Effector CD4-positive, alpha-beta T cell (primary cell): ENCODE measurements at places on chromosomes 12 and 14.

DNA sequence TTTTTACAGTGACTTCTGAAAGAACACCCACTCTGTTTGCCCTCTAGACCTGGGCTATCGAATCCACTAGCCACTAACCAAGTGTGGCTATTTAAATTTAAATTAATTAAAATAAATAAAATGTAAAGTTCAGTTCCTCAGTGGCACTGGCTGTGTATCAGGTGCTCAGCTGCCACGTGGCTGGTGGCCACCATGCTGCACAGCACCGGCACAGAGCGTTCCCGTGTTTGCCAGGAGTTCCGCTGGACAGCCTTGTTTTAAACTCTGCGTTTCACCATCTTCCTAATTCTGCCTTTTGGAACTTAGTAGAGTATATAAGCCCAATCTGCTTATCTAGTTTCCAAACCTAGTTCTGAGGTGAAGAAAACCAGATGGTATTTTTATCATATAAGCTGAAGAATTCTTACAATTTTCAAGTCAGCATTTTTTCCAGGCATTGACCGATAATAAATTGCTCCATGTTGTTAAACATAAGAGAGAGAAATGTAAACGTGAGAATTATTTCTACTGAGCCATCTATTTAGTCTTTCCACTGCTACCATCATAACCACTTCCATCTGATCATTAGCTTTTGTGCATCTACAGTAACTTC, 339.0 kb downstream of the CACNA1C start:
- DNase-seq = no peak

DNA sequence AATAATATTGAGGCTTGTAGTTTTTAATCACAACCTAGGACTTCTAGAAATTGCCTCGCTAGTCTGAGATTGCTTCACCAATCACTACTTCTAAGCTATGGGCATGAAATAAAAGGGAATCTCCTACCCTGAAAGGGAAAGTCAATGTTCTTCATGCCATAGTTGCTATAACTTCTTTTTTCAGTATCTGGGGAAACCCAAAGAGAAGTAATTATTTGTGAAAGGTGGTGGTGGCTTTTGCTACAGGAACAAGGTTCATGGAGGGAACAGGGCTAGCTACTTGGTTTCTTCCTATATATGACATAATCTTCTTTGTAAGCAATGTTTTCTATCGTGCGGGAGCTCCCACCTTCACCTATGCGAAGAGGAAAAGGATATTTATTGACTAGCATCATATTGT, 61.6 kb upstream of the DNM1L start:
- DNase-seq = no peak

GRCh38 chr12:30142301-30142700, 358.6 kb upstream of the TMTC1 start:
- no peak for DNase-seq

- DNase-seq = no peak
Measured at GRCh38 chr14:68553311-68553710, 239.6 kb downstream of the ZFP36L1 start.

DNA sequence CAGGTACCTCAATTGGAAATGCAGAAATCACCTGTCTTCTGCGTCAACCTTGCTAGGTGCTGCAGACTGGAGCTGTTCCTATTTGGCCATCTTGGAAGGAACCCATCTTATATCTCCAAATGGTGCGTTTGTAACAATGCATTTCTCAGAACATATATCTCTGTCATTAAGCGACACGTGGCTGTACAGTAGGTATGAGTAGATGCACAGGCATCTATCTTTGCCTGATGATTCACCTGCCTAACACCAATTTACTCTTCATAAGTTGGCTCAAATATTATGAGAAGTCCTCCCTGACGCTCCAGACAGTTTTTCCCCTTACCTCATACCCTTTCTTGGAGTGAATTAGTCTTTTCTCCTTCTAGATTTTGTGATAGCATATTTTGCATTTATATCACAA, 44.2 kb downstream of the GPR137C start:
- no peak for DNase-seq

- DNase-seq = no peak
Measured at GRCh38 chr12:112236386-112236785, 111.0 kb downstream of the TRAFD1 start.

GRCh38 chr12:6306599-6307220, 3.8 kb upstream of the PLEKHG6 start:
- no peak for DNase-seq

- DNase-seq = no peak
Measured at GRCh38 chr14:90777358-90777757, 38.9 kb downstream of the TTC7B start.

DNA sequence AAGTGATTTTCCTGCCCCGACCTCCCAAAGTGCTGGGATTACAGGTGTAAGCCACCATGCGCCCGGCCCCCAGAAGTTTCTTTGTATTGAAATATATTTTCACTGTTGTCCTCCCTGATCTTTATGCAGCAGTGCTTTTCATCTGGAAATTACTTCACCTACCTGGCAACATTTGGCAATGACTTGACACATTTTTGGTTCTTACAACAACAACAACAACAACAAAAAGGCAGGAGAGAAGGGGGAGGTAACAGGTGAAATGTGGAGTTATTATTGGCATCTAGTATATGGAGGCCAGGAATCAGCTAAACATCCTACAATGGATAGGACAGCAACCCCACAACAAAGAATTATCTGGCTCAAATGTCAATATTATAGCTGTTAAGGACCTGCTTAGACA, 13.9 kb downstream of the FANCM start:
- no peak for DNase-seq

- no peak for DNase-seq
Measured at GRCh38 chr12:121535150-121536053, 45.4 kb downstream of the KDM2B start.

GRCh38 chr14:73630009-73630780, 14.6 kb upstream of the DNAL1 start:
- no peak for DNase-seq

GRCh38 chr12:3755898-3756297, 3.0 kb upstream of the CRACR2A start:
- no peak for DNase-seq

DNA sequence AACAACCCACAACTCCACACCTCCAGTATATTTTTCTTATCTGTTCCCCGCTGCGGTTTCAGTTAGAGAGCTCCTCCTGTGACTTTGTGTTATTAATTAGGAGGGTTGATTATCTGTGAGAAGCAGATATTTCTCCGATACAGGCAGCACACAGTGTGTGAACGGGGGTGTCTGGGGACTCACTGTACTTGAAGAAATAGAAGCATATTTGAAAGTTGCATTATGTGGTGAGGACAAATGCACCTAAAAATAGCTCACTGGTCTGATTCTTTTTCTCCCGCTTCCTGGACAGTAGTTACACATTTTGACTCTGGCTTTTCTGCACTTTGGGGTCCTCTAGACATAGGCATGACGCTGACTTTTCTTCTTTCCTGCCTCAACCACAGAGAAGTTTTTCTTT, 277.7 kb downstream of the VRK1 start:
- DNase-seq = no peak

- no peak for DNase-seq
Measured at GRCh38 chr12:125083072-125083471, 17.8 kb downstream of the AACS start.

GRCh38 chr12:55637467-55637866, 775 bp downstream of the OR10P1 start:
- DNase-seq = no peak

DNA sequence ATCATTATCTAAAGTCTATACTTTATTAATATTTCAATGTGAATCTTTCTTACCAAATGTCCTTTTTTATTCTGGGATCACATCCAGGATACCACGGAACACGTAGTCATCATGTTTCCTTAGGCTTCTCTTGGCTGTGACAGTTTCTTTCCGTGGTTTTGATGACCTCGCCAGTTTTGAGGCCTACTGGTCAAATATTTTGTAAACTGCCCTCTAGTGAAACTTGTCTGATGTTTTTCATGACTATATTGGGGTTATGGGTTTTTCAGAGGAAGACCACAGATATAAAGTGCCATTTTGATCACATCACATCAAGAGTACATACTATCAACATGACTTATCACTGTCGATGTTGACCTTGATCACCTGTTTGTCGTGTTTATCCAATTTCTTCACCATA, 14.1 kb upstream of the SERPINA6 start:
- no peak for DNase-seq

- no peak for DNase-seq
Measured at GRCh38 chr14:101683365-101683764, 78.1 kb upstream of the PPP2R5C start.

- DNase-seq = no peak
Measured at GRCh38 chr14:52998376-52999015, 47.6 kb upstream of the FERMT2 start.

- DNase-seq = no peak
Measured at GRCh38 chr12:83003026-83003425, 316.3 kb downstream of the TMTC2 start.

DNA sequence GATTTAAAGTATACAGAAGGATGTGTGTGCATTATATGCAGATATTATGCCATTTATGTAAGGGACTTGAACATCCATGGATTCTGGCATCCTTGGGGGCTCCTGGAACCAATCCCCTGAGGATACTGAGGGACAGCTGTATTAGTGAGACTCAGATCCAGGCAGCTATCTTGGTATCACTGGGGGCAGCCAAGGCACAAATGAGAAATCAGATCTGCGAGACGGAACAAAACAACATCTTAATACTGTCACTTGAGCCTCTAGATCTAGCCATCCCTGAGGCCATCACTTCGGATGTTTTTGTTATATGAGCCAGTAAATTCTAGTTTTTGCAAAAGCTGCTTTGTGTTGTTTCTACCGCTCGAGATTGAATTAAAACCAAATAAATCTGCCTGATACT, 175.1 kb upstream of the SFSWAP start:
- no peak for DNase-seq

DNA sequence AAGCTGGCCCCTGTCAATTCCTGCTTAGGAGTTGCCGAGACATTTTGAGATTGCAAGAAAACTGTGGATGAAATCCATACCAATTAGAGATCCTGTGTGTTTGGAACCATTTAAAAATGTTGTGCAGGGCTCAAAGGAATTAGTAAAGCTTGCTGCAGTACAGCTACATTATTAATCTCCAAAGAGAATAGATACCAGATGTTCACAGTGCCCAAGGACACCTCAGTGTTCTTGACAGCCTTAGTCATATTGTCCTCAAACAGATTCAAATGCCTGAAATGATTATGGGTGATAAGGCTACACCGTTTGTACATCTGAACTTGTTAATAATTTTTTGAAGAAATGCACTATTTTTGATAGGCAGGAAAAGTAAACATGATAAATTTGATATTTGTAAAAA, 164.6 kb downstream of the MSRB3 start:
- DNase-seq = no peak

DNA sequence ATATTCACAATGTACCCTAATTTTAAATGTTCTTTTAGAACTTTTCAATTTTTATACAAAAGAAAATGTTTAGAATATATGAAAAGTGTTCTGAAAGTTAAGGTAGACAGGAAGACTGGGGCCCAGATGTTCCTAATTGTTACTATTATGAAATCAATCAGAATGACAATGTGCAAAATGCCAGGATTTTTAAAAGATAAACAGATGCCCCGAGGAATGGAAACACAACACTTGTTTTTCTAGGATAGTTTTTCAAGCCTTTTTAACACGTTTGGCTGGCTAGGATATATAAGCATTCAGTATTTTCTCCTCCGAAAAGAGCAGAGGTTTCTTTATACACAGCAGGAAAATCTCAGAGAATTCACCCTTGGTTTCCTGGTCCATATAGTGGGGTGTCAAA, 106.8 kb downstream of the ESR2 start:
- DNase-seq = no peak

DNA sequence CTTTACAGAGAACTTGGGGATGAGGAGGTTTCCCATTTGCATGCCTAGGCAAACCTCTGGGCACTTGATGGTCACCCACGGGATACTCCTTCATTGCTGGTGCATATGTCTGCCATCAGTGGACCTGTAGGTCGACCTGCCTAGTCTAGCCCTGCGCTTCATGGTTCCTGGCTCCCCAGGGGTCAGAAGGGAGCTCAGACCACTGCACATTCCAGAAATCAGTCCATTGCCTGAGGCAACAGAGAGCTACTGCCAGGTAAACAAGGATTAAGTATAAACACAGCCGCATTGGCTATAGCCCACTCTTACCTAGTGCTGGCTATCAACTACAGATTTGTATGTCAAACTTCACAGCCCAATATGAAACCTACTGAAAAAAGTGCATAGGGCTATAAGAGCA, 476.4 kb downstream of the SOX5 start:
- no peak for DNase-seq

GRCh38 chr14:34164162-34164864, 213.4 kb upstream of the EGLN3 start:
- DNase-seq = no peak

DNA sequence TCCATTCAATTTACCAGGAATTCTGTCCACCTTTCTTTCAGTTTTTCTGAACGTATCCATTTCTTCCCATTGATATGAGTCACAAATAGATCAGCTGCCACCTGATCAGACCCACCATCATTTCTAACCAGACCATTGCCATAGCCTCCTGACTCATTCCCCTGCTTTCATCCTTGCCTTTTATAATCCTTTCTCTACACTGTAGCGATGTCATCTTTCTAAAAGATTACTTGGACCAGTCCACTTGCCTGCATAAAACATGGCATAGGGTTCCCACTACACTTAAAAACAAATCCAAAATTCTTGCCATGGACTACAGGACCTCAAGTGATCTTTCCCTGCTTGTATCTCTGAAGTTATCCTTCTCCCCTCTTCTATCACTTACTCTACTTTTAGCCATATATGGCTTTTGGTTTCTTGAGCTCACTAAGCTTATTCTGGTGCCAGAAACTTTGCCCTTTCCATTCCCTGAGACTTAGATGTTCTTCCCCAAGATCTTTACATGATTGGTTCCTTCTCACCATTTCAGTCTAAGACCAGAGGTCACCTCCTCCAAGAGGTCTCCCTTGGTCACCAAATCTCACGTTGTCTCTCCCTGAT, 149.5 kb upstream of the KRR1 start:
- no peak for DNase-seq

DNA sequence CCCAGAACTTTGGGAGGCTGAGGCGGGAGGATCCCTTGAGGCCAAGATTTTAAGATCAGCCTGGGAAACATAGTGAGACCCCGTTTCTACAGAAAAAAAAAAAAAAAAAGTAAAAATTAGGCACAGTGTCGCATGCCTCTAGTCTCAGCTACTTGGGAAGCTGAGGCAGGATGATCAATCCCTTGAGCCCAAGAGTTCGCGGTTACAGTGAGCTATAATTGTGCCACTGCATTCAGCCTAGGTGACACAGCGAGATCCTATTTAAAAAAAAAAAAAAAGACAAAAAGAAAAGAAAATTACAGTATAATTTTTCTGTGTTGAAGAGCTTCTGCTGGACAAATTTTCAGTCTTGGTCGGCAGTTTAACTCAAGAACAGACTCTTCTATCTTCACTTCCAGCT, 133.9 kb upstream of the FGD4 start:
- no peak for DNase-seq

- DNase-seq = no peak
Measured at GRCh38 chr12:108825201-108825950, 32.0 kb downstream of the SSH1 start.
